ENCODE measurements at places on chromosomes 2 and 18.

DNA sequence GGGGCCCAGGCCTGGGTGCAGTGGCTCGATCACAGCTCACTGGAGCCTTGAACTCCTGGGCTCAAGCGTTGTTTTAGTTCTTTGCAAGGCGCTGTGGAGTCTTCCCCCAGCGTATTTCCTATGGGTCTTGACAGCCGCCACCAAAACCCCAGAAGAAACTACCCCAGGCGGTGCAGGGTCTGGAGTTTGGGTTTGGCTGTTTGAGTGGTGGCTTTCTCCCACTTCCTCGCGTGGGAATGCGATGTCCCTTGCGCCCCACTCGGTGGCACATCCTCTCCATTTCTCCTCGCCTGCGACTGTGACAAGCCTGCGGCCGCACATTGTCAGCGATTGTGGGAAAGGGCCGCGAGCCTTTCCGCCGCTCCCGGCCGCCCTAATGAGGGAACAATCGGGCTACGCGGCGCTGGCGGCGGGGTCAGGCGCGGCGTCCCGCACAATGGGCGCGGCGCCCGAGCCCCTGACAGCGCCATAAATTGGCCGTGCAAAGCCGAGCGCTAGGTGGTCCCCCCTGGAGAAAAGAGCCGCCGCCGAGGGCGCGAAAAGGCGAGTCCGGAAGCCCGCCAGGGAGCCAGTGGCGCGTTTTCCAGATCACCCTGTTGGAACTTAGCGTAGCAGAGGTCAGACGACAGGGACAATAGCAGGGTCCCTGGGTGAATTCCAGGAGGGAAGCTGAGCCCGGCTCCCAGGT is 194.9 kb upstream of the POU3F3 start:
- no peak for DNase-seq

DNA sequence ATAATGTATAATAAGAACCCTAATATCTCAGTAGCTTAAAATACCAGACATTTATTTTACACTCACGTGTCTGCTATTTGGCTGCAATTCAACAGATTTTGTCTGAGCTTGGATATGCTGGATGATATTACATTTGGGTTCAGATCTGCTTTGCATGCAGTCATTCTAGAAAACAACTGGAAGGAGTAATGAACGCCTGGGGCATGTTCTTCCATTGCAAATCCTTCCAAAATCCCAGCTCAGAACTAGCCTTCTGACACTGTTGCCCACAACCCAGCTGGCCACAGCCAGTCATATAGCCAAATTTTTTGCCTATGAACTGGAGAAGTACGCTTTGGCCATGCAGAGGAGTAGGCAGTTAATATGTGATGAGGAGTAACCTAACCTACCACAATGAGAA is 597.8 kb upstream of the VRK2 start:
- DNase-seq = no peak

DNA sequence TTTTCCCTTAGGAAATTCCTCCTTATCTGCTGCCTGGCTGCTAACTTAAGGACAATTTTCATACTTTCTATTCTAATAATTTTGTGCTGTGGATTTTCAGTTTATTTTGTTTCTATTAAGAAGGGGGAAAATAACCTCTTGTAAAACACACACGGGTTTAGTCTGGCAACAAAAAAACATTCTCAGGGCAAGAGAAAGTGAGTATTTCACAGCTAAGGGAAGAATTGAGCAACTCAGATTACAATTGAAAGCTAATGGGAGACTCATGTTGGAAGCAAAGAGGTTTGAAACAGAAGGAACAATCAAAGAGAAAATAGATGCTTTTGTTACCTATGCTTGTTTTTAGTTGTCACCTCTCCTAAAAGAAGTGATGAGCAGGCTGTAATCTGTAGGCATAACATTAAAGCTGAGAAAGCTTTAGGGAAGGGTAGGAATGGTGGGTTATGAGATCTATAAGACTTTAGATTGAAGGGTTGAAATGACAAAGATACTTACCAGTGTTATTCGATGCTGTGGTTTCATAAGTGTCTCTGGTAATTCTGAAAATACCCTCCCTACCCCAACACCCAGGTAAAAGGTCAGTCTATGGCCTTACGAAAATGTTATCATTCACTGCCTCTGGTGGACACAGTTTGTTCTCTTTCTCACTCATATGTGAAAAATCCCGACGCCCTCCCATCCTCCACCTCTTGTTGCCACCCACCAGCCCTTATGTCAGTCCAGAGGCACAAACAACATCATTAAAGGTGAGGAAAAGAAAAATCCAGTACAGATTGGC is 510.9 kb downstream of the TXNL1 start:
- no peak for DNase-seq

DNA sequence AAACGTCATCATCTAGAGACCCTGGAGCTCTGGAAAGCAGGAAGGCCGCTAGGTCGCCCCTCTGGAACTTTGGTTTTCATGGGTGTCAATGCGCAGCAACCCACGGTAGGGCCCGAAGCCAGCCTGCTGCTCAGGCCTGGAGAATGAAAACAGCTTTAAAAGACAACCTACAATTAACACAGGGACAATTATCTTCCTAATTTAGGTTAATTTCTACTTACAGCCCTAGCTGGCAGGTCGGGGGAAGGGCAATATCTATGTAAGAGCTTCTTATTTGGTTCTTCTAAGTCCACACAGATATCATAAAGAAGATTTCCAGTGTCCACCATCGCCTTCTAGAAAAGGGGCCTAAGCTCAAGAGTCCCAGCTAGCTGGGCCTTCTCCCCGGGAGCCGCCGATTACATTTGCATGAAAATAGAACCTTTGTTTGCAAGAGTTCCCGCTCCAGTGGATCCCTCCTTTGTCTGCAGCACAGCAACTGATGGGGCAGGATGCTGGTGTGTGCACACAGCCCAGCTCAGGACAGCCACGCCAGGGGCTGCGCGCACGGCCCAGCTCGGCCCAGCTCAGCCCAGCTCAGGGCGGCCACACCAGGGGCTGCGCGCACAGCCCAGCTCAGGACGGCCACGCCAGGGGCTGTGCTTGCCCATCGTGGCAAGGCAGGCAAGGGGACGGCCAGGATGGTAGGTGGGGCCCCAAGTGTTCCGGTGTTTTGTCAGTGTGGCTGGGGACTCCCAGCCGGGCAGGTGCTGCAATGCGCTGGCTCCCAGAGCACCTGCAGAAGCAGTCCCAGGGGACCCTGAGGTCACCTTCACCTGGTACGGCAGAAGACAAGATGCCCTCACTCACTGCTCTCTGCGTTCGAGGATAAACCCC is 109.1 kb downstream of the HDAC4 start:
- no peak for DNase-seq

GRCh38 chr2:15058015-15058720 is 425.7 kb downstream of the LRATD1 start:
- no peak for DNase-seq

GRCh38 chr2:152454960-152455359 is 120.0 kb downstream of the FMNL2 start:
- DNase-seq = no peak

- no peak for DNase-seq
Observed at GRCh38 chr2:241943209-241943850, 73.8 kb downstream of the RTP5 start.
